ENCODE measurements at places on chromosomes 3 and 15.

DNA sequence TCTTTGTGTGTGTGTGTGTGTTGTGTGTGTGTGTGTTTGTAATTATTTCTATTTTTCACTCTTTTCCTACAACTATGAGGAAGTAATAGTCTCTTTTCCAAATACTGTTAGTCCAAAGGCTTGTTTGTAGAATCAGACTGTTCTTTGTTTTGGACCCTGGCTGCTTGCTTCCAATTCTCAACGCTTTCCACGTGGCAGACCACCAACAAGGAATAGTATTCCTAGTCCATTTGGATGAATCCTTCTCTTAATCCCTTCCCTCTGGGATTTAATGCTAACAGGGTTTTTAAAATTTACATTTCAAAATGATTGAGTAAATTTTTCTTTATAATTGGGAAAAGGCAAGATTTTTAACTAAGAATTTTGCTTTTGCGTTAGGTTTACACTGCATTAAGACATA is 62.7 kb downstream of the ADAMTSL3 start:
- no peak for DNase-seq

GRCh38 chr3:36135863-36136262 is 244.4 kb upstream of the STAC start:
- DNase-seq = no peak

DNA sequence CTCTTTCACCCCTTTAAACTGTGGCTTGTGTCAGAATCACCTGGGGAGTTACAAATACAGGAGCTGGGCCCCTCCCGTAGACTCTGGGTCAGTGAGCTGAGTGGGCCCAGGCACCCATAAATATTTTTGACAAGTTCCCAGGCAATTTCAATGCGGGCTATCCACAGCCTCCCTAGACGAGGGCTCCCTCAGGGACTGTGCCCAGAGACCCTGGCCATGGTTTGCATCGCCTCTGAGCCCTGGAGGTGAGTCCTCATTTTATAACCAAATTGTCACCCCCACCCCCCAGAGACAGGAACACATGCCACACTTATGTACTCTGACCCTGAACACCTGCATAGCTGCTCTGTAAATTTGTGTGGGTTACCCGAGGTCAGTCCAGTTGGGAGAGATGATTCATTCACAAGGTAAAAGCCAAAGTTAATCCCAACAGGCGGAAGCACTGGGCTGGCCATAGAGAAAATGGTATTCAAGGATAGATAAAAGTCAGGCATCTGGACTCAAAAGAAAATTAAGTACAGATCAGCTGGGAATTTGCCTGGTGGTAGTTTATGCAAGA is 146.5 kb upstream of the SLC6A11 start:
- DNase-seq = no peak

GRCh38 chr3:148077318-148077923 is 620.3 kb upstream of the AGTR1 start:
- no peak for DNase-seq

- DNase-seq = peak; percentile 8
Observed at GRCh38 chr3:101902041-101902440, 52.7 kb downstream of the NFKBIZ start.

GRCh38 chr15:77540312-77541060 is 92.2 kb downstream of the LINGO1 start:
- no peak for DNase-seq
